Neural crest cell (in vitro differentiated cells): ENCODE measurements at places on chromosomes 2 and 18.

GRCh38 chr2:215921895-215922294, 91.5 kb downstream of the MREG start:
- H3K27ac ChIP-seq, result no peak overlapping the region
- DNase-seq, result no peak
- H3K36me3 ChIP-seq, result no peaks in the 10 kb centered on the region
- H3K27me3 ChIP-seq, result no peaks in the 10 kb centered on the region
- H3K4me3 ChIP-seq, result no peak overlapping the region
- H3K4me1 ChIP-seq, result peaks cover 28% of the 10 kb centered on the region

DNA sequence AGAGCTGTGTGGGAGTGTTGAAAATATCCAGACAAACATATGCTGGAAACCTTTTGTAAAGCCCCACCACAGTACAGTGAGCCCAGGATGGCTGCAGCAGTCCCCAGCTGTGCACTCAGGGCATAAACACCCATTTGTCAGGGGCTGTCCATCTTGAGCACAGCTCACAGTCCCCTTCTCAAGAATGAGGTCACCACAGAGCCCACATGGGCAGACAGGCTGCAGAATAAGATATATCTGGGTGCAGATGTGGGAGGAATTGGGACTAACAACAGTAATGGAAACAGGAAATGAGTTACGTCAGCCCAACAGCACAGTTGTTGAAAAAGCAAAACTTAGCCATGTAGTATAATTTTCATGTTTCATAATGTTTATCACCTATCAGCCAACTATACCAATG, 219.6 kb downstream of the ETAA1 start:
- no peaks in the 10 kb centered on the region for H3K36me3 ChIP-seq
- H3K4me1 ChIP-seq, result no peaks in the 10 kb centered on the region
- H3K4me3 ChIP-seq, result no peak overlapping the region
- H3K27me3 ChIP-seq, result no peaks in the 10 kb centered on the region
- no peak overlapping the region for H3K27ac ChIP-seq

DNA sequence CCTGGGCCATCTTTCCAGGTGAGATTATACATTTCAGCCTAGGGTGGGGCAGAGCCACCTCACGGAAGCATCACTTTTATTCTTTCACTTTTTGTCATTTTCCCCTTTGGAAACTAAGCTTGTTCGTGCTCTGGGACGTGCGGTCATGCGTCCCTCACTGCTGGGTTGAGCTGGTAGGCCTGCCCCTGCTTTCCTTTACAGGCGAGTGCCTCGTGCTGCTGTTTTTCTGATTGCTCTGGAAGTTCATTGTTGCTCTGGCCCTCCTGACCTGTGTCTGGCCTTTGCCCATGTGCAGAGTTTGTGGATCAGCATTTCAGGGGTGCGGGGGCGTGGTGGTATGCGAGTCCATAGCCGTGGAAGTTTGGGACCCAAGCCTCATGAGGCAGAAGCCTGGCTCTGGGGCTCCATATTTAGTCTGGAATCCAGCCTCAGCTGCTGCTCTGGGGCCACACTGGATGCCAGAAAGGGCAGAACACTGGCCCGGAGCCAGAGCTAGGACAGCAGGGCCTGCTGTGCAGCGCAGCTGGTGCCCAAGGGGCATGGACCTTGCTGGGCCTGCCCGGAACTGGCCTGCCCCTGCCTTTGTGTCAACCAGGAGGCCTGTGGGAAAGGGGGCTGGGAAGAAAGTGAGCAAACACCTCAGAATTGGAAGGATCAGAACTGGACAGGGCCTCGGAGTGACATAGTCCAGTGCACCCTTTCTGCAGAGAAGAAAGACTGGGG, 51.1 kb downstream of the CTIF start:
- H3K27ac ChIP-seq, result no peak overlapping the region
- peaks cover 39% of the 10 kb centered on the region for H3K4me1 ChIP-seq
- H3K36me3 ChIP-seq, result no peaks in the 10 kb centered on the region
- DNase-seq, result no peak
- H3K27me3 ChIP-seq, result no peaks in the 10 kb centered on the region

DNA sequence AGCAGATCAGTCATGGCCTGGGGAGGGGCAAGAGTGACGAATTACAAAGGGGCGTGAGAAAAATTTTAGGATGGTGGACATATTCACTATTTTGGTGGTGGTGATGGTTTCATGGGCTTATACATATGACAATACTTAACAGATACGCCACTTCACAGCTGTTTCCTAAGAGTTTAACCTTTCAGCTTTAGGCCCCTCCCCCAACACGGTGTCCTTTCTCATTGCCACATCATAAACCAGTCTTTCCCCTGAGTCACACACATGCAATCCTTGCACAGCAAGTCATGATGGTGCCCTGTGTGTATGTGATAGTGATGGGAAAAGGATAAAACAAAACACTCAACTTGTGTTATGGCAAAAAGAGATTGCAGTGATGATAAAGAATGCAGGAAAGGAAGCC, 47.6 kb upstream of the IL1R1 start:
- H3K27ac ChIP-seq, result no peak overlapping the region
- DNase-seq, result no peak
- H3K27me3 ChIP-seq, result no peaks in the 10 kb centered on the region
- H3K4me1 ChIP-seq, result no peaks in the 10 kb centered on the region

- DNase-seq, result no peak
- H3K4me1 ChIP-seq, result no peaks in the 10 kb centered on the region
- peaks cover 32% of the 10 kb centered on the region for H3K27me3 ChIP-seq
- no peaks in the 10 kb centered on the region for H3K36me3 ChIP-seq
These were observed 8.5 kb upstream of the ATP8B1 start for GRCh38 chr18:57811477-57812125.

DNA sequence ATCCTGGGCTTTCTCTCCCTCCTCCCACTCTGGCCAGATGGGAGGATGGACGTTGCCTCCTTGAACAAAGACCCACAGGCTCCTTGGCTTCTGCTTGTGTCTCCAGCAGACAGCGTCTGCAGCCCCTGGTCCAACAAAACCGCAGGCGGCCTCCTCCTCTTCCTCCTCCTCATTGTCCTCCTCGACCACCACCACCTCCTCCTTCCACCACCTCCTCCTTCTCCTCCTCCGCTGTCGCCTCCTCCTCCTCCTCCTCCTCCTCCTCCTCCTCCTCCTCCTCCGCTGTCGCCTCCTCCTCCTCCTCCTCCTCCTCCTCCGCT, 45.7 kb upstream of the ALPP start:
- DNase-seq, result no peak
- no peaks in the 10 kb centered on the region for H3K27me3 ChIP-seq

DNA sequence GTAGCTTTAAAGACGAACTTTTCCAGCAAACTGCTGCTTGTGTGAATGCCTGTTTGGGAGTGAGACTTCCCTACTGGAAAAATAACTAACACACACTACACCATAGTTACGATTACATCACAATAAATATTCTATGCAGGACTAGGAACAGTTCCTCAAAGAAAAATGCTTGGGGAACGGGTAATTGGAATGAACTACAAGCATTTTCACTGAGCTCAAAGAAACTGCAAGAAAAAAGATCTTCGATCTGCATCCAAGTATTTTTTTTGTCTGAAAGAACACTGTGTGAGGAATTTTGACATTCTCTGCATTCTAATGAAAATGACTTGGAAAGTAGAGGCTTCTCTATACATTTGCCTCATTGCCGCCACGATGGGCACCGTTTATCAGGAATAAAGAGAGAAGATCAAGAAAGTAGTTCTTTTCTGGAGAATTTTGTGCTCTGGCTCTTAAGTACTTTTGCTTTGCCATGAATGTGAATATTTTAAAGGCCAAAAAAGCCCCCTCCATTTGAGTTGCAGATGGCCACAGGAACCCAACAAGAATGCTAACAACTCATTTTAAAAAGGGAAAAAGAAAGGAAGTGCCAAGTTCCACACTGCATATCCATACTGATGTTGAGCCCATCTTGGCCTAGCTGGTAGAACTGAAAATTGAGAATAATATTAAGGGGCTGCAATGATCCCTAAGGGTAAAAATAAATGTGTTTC, 13.6 kb downstream of the LYPD1 start:
- H3K36me3 ChIP-seq, result peaks cover 7% of the 10 kb centered on the region
- DNase-seq, result no peak
- H3K4me1 ChIP-seq, result peaks cover 23% of the 10 kb centered on the region
- no peaks in the 10 kb centered on the region for H3K27me3 ChIP-seq
- H3K27ac ChIP-seq, result no peak overlapping the region
- H3K4me3 ChIP-seq, result no peak overlapping the region

- no peak overlapping the region for H3K27ac ChIP-seq
- H3K4me1 ChIP-seq, result peaks cover 5% of the 10 kb centered on the region
- no peaks in the 10 kb centered on the region for H3K36me3 ChIP-seq
These were observed 308.4 kb downstream of the XIRP2 start for GRCh38 chr2:167196461-167197252.

DNA sequence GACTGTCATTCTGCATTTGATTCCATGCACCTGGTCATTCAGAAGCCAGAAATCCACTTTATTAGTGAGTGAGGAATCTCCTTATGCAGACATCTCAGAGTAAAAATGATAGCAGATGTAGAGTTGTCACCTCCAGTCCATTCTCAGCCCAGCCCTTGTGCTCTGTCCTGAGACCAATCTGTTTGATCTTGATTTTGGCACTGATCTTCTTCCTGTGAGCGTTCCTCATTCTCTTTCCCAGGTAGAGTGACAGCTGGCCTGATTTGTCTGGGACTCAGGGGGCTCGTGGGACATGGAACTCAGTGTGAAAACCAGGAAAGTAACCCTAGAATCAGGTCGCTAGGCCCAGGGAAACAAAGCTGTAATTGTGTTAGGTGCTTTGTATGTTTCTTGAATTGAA, 8.9 kb downstream of the ARHGAP25 start:
- H3K27me3 ChIP-seq, result no peaks in the 10 kb centered on the region
- no peak overlapping the region for H3K27ac ChIP-seq
- no peak overlapping the region for H3K4me3 ChIP-seq
- DNase-seq, result no peak

- peaks cover 100% of the 10 kb centered on the region for H3K27me3 ChIP-seq
- no peak for DNase-seq
- H3K36me3 ChIP-seq, result no peaks in the 10 kb centered on the region
- H3K4me1 ChIP-seq, result peaks cover 34% of the 10 kb centered on the region
- H3K4me3 ChIP-seq, result no peak overlapping the region
These were observed 15.4 kb upstream of the HOXD1 start for GRCh38 chr2:176172895-176173566.

- H3K27me3 ChIP-seq, result peaks cover 17% of the 10 kb centered on the region
- H3K4me3 ChIP-seq, result no peak overlapping the region
These were observed 12.4 kb upstream of the GNLY start for GRCh38 chr2:85681776-85682175.

GRCh38 chr2:24907116-24907515, 12.9 kb downstream of the ADCY3 start:
- DNase-seq, result no peak
- H3K27ac ChIP-seq, result no peak overlapping the region
- H3K4me3 ChIP-seq, result no peak overlapping the region

DNA sequence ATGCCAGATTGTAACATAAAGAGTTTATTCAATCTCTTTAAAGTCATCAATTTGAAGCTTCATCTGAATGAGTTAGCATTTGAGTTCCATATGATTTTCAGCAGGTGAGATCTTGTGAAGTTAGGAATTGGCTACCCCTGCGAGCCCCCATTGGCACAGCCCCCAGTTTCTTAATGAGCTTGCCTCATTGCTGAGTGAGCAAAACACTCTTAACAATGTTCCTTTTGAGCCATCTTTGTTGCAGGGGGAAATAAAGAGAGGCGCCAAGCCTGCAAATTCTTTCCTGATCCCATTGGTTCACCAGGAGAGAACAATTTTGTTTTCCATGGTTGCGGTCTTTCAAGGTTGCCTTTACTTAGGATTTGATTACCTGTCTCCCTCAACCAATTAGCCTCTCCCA, 18.7 kb downstream of the DPP10 start:
- no peak overlapping the region for H3K27ac ChIP-seq
- DNase-seq, result no peak
- no peaks in the 10 kb centered on the region for H3K36me3 ChIP-seq

GRCh38 chr2:179170901-179171300, 93.7 kb downstream of the SESTD1 start:
- no peaks in the 10 kb centered on the region for H3K27me3 ChIP-seq
- DNase-seq, result no peak
- peaks cover 28% of the 10 kb centered on the region for H3K36me3 ChIP-seq
- H3K27ac ChIP-seq, result no peak overlapping the region

GRCh38 chr18:40450751-40451150, 1504.3 kb upstream of the PIK3C3 start:
- H3K27ac ChIP-seq, result no peak overlapping the region
- DNase-seq, result no peak

DNA sequence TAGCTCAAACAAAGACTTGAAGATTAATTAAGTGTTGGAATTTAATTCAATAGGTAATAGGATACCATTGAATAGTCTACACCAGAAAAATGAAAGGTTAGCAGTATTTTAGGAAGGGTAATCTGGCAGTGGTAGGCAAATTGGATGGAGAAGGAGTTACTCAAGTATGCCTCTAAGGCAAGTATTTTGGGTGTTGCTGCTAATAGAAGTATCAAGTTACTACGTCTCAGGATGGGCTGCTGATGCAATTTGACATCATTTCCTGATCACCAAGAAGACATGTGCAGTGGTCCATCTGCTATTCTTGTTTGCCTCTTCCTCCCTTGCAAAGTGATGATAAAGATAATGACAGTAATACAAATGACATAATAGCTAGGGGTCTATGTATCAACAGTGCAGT, 485.3 kb downstream of the TGIF1 start:
- peaks cover 9% of the 10 kb centered on the region for H3K36me3 ChIP-seq
- no peak overlapping the region for H3K27ac ChIP-seq
- peaks cover 3% of the 10 kb centered on the region for H3K4me1 ChIP-seq
- H3K27me3 ChIP-seq, result no peaks in the 10 kb centered on the region

DNA sequence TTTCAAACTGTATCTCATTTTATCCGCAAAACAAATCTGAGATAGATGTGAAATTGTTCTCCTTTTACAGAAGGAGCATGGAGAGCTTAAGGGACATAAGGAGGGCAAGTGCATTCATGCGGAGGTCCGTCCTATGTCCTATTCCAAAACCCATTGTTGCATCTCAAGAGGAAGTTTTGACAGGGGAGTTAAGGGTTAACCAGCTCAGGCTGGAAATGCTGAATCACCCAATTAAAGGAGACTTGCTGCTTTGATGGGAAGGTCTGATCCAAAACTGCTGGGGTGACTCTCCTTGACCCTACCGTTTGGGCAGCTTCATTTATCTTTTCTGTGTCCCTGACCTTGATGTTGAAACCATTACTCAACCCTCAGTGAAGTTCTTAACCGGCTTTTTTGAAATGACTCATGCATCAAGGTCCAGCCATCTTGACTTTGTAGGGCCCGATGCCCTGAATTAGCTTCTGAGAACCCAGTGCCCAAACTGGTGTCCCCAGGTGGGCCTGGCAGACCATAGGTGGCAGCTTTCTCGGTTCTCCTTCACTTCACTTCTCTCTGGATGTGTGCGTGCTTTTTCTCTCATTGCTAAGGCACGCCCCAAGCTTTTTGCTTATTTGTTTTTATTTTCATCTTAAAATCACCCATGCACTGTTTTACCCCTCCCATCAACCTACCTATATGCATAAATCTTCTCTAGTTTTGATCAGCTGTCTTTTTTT, 15.9 kb upstream of the TXNDC2 start:
- no peak for DNase-seq
- H3K27ac ChIP-seq, result peak overlapping the region; percentile 93
- H3K4me1 ChIP-seq, result peaks cover 32% of the 10 kb centered on the region
- no peaks in the 10 kb centered on the region for H3K27me3 ChIP-seq

DNA sequence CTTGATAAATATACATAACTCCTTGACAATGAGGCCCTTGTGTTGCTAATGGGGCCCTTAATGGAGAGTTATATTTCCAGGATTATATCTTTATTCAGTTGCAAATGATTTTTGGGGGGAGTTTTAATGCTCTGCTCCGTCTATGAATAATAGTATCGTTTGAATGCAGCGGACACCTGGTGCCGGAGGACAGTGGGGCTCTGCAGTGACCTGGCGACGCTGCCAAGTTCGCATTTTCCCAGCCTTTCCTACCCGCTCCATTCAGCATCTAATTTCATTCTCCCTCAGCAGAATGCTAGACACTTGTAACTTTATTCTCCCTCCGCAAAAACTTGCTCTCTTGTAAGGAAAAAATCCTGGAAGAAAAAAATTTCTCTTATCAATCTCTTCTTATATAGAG, 257.6 kb upstream of the SALL3 start:
- peak overlapping the region; percentile 86 for H3K27ac ChIP-seq
- H3K4me1 ChIP-seq, result peaks cover 41% of the 10 kb centered on the region
- H3K36me3 ChIP-seq, result no peaks in the 10 kb centered on the region
- H3K27me3 ChIP-seq, result peaks cover 11% of the 10 kb centered on the region
